ENCODE measurements at places on chromosomes 13 and 19. TPM values are rescaled to one million over a fixed set of nuclear protein-coding genes. Genes with fewer than 3 reads are reported as not detected.

DNA sequence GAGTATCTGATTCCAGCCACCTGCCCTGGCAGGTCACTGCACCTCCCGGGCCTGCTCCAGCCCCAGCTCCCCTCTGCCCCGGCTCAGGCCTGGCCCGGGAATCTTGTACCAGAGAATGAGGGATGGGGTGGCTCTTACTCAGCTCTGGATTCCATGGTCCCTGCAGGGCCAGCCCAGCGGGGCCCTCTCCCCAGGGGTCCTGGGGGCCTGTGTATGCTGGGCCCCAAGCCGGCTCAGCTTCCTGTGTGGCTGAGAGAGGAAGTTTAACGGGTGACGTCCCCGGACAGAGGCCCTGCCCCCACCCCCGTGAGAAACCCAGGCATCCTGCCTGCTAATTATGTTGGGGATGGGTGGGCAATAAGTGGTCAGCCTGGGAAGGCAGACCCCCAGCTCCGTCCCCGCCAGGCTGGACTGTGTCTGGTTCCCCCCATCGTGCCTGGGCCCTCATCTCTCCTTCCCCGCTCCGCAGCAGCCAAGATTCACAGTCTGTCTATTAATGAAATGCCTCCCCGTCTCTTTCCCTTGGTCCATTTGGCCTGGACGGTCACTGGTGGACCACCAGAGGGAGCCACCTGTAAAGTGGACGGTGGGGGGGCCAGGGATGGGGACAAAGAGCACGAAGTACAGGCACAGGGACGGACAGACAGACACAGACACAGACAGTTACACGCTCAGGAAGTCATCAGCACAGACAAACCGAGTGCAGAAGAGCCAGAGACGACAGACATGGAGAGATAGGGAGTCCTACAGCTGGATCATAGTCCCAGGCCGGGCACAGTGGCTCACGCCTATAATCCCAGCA, at the start of gene DENND1C:
Gene DENND1C, minus strand, starts transcription at position 247 of the 802 bp plus-strand sequence. Its CDS starts 92 bp downstream, at position 155.
- no peak for DNase-seq

Gene LCP1
- not detected for total RNA-seq

GRCh38 chr19:7478173-7478842, 10.5 kb downstream of the PEX11G start:
- no peak for DNase-seq

Gene SLC46A3
- 2.5 TPM for total RNA-seq

DNA sequence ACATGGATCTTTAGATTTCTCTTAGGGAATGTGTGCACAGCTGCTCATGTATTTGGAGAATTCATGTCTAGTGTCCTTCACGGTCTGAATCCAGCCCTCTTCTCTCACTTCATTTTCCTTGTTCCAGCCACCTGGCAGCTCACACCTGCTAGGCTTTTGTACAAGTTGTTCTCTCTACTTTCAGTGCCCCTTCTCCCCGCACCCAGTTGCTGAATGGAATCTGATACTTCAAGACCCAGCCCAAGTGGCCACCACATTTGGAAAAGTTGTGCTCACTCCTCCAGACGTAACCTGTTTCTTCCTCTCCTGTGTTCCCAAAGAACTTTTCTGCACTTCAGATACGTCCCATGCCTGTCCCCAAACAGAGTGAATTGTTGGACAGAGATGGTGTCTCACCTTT, 235.6 kb downstream of the SHISA2 start:
- no peak for DNase-seq

DNA sequence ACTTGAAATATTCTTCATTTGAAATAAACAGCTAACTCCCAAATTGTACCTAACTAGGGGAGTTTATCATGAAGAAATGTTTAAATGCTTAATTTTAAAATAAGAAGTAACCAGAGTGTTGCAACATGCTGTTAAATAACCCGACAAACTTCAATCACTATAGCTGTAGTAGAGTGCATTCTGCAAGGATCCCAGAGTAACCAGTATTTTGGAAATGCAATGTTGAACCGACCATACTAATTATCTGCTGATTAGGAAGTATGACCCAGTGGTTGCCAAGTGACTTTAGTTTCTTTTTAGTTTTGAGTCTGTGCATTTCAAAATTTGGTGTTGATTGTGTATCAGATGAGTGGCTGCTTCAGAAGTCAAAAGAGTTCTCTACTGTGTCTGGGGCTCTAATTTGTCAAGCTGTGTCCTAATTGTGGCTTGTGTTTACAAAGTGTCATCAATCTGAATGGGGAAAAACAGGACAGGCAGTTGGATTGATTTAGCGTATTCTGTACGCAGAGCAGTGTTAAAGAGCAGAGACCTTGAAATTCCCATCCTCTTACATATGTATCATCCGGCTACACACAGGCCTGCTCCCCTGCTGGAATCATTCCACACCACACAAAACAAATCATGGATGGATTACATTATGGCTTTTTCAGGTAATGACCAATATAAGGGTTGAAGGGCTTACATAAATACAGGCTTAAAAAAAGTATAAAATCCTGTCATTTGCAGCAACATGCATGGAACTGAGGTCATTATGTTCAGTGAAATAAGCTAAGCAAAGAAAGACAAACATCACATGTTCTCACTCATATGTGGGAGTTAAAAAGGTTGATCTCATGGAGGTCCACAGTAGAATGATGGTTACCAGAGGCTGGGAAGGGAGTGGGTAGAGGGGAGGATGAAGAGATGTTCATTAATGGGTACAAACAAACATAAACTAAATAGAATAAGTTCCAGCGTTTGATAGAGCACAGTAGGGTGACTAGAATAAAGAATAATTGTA, 351.5 kb downstream of the KLF12 start:
- DNase-seq, result no peak
